ENCODE measurements at places on chromosomes 3 and 15.
A peak's percentile ranks its signal among the peaks of the same experiment; 100 is the strongest.

DNA sequence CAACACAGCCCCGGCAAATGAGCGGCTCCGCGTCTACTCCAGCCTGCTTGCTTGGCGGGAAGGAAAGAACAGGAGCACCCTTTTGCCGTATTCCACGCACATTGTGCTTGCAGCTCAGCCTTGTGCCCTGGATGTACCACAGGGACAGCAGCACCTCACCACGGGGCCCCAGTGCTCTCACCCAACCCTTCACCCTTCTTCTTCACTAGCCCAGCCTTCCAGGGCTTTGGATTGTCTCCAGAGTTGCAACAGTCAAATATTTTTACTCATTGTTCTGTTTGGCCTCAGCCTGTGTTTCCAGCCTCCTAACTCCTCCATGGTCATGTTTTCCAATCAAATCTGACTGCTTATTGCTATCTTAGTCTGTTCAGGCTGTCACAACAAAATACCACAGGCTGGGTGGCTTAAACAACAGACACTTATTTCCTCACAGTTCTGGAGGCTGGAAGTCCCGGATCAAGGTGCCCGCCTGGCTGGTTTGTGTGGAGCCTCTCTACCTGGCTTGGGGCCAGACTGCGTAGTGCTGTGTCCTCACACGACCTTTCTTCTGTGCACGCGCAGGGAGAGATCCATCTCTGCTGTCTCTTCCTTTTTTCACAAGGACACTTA lies 79.2 kb upstream of the ABHD17C start:
- DNase-seq = no peak

- DNase-seq = no peak
Measured at GRCh38 chr3:89787485-89787884, 680.1 kb downstream of the EPHA3 start.

DNA sequence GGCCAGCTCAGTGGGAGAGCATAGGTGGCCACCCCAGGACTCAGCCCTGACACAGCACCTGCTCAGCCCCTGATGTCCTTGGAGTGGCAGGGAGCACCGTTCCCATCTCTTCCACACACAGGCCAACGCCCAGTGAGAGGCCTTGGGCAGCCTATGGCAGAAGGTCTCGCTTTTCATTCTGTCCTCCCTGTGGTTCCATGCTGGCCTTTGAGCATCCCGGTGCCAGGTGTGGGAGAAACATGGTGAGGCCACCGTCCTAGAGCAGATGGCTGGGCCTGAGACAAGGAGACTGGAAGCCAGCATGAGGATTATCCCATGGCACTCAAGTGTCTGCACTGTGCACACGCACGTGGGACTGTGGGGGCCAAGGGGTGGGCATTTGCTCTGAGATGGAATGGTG lies 25.1 kb downstream of the ADCY5 start:
- no peak for DNase-seq

- DNase-seq = no peak
Measured at GRCh38 chr3:43126536-43126935, 20.7 kb upstream of the POMGNT2 start.

GRCh38 chr15:32936283-32936918 lies 218.6 kb downstream of the GREM1 start:
- DNase-seq = no peak

DNA sequence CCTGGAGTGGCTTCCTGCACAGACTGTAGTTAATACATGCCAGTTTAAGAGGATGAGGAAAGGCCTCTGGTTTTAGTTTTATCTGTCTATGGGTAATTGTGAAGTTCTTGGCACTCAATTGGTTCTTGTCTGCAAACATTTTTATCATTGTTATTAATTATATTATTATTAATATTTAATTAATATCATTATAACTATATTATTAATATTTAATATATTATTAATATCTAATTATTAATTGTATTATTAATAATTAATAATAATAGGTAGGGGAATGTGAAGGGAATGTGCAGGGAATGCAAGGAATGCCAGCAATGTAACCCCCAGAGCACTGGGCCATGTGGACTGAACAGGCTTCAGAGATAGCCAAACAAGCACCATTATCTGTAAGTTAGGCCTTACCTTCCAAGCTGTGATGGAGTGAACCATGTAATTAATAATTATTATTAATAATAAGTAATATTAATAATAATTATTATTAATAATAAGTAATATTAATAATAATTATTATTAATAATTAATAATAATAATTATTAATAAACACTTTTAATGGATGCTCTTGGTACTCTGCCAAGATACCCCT lies 79.8 kb upstream of the NMNAT3 start:
- DNase-seq = no peak

DNA sequence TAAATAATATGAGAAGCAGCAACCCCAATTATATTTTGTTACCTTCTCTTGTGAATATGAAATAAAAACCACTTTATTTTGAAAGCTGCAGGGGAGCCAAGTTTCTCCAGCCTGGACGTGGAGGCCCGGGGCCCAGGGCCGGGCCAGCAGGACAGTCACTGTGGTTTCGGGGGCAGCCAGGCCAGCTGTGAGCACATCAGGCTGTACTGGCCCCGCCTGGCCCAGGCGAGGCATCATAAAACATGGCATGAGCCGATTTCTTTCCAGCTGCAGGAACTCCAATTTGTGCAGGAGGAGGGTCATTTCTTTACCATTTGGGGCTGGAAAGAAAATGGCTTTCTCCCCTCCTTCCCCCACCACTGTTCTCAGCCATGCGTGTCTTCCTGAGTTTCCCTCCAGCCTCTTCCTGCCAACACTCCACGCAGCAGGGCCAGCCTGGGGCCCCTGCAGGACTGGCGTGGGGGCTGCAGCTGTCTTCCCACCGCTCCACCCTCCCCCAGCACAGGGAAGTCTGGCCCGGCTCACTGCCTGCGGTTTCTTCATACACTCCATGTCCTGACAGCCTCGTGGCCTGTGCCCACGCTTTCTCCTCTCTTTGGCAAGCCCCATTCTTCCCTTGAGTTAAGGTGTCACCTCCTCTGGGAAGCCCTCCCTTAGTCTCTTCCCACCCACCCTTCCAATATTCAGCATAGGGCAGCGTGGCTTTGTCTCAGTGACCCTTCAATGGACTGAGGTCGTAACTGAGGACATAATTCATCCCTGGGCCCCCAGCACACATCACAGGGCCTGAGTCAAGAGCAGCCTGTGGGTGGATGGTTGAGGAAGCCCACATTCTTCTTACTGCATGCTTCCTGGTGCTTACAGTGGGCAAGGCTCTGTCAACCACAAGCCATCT lies 135.8 kb downstream of the CHSY1 start:
- DNase-seq = no peak

DNA sequence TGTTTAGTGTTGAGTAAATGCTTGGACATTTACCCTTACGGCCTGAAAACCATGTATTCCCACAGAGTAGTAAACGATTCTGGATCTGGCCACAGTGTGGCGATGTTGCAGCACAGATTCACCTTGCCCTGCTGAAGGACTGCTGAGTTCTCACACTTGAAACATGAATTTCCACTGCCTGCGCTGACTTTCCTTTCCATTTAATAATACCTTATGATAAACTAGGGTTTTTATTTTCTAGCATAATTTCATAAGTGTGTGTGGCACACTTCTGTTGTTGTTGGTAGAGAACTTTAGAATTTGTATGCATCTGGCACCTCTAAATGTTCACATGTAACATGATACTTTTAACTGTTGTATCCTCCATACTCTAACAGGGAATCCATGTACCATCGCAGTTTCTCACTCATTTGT lies 53.9 kb downstream of the C3orf38 start:
- peak; percentile 25 for DNase-seq

DNA sequence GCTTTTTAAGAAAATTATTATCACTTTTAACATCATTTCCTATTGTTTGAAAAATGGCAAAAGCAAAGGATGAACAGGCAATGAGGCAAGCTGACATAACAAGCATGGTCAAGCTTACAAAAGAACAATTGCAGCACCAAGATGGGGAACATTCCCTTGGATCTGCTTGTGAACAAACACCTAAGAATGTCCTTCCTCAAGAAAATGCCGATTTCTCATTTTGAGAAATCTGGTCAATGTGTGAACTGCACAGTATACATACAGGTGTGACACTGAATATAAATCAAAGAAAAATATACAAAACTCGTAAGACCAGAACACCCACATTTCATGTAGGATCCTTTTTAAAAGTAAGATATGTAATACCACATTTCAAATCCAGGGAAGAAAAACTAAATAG lies 58.9 kb downstream of the LRRFIP2 start:
- DNase-seq = no peak

DNA sequence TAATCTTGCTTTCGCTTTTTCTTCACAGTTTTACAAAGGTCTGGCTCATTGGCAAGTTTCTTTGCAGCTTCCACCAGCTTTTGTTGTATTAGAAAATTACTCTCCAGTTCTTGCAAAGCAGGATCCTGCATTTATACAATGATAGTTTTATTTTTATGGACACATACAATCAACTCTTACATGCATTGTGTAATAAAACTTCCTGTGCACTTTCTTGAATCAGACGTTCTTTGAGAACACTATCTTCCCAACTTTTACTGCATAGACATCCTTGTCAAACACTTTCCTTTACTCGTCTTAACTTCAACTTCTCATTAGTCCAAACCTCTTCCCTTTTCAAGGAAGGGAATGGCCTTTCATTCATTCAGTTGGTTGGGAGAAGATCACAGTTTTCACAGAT lies 71.4 kb upstream of the LMOD3 start:
- no peak for DNase-seq

DNA sequence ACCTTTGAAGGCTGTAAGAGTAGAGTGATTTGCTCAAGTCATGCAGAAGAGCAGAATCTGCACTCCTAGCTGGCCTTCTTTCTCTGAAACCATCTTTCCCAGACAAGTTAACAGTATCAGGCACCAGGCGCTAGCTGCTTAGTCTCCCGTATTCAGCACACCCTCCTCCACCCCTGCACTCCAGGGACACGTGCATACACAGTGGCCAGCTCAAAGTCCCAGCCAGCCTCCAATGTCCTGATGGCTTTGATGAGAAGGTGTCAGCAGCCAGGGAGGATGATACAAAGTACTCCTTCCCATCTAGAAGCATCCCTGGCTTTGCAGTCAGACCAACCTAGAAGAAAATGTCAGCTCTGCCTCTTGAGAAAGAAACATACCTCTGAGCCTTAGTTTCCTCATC lies 177.8 kb downstream of the ADAMTS17 start:
- no peak for DNase-seq
